ENCODE measurements at places on chromosomes 6 and 20. TPM values are rescaled to one million over a fixed set of nuclear protein-coding genes. Genes with fewer than 3 reads are reported as not detected.

SYNGAP1 gene
- 5.3 TPM for polyA plus RNA-seq

ARMH2 gene
- not detected for polyA plus RNA-seq

DNA sequence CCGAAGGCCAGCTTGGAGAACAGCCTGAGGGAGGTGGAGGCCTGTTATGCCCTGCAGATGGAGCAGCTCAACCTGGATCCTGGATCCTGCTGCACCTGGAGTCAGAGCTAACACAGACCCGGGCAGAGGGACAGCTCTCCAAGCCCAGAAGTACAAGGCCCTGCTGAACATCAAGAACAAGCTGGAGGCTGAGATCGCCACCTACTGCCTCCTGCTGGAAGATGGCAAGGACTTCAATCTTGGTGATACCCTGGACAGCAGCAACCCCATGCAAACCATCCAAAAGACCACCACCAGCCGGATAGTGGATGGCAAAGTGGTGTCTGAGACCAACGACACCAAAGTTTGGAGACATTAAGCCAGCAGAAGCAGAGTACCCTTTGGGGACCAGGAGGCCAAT lies 223.5 kb upstream of the ID4 start:
- no peak for DNase-seq

- no peak for DNase-seq
Observed at GRCh38 chr20:24662322-24662721, 192.9 kb downstream of the SYNDIG1 start.

DNA sequence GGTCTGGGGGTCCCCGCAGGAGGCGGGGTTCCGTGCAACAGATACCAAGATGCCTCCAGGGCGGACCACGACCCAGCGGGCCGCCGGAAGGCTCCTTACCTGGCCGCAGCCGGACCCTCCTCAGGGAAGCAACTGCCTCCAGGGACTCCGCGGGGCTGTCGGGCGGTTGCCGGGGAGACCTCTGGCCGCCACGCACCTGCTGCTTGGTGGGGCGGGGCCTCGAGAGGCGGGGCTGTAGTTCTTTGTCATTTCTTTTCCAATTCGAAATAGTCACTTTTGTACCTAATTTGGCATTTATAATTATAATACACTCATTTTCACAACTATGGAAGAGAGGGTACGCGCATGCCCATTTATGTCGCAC lies 647 bp downstream of the AK9 start:
- DNase-seq: no peak

DNA sequence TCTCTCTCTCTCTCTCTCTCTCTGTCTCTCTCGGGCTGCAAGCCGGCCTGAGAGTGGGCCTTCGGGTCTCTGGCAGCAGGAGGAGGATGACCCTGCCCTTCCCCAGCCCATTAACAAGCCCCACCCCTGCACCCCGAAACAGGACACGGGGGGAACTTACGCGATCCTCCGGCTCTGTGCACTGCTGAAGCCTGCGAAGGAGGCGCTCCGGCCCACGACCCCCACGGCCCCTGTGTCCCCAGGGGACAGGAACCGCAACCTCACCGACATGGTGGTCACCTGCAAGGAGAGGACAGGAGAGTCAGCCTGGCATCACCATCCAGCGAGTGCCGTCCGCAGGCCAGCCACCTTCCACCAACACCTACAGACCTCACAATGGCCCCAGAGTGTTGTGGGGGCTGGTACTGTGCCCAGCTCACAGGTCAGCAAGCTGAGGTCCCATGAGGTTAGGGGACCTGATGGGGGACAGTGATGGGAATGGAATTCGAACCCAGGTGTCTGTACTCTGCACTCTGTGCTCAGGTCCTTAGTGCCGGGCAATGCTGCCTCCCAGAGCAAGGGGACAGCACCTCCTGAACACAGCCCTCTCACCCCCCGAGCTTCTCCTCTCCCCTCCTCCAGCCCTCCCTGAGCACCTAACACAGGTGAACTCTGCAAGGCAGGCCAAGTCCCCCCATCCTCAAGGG lies 60.6 kb downstream of the RIPOR3 start:
- no peak for DNase-seq

GRCh38 chr20:53165452-53165851 lies 193.3 kb downstream of the TSHZ2 start:
- no peak for DNase-seq

DNA sequence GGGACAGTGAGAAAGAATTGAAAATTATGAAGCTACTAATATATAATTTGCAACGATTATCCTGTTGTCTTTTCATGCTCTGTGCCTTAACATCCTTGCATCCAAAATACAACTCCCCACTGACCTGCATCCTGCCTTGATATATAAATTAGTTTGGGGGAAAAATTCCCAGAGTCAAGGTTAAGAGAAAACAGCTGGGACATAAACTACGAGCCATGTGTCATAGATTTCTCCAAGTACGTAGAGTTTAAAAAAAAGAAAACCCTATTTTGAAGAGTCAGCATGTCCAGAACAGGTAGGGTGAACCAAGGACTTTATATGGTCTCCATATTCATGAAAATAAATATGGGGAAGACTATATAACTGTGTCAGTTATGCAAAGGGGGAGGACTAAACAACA lies 123.8 kb upstream of the MARCKS start:
- no peak for DNase-seq

- no peak for DNase-seq
Observed at GRCh38 chr6:125203395-125203794, 49.8 kb downstream of the TPD52L1 start.

- DNase-seq: no peak
Observed at GRCh38 chr6:52759085-52759484, 4.2 kb downstream of the GSTA2 start.

DNA sequence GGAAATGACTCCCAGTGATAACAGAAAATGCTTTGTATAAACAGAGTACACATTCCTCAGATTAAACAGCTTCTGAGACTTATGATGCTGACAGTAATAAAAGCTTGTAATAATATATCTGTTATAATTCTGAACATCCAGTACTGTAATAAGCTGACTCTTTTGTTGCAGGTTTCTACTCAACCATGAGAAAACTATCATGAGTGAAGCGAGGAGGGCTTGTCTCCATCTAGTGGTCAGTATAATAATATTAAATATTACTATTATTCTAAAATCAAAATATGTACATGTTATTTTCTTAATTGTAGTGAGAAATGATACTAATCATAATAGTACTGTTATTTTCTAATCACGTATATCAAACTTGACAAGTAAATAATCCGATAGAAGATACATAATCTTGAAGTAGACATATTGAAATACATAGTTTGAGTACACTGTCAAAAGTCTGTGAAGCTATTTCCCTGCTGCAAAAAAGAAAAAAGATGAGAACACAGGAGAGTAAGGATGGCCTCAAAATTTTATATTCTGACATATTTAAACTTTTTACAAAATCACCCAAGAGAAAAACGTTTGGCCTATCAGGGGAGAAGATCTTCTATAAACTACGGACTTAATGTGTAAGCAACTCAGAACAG lies 183.1 kb downstream of the MOXD1 start:
- peak; percentile 23 for DNase-seq

GRCh38 chr6:163943607-163944385 lies 529.3 kb downstream of the QKI start:
- no peak for DNase-seq

DNA sequence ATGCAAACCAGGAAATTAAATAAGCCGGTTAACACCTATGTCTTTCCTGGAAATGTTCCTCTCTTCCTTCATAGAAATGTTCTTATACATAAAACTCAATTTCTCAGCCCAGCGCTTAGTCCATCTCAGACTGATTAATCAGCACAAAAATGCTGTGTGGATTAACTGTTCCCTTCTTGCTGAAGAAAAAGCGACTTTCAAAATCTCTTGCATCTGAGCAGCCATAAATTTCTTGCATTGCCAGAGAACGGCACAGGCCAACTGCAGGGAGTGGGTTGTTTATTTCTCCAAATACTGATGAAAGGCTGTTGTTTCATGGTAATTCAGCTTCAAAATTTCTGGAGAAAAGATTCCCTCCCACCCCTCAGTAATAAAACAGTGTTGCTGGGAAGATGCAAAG lies 517.6 kb downstream of the BTBD3 start:
- DNase-seq: no peak

DNA sequence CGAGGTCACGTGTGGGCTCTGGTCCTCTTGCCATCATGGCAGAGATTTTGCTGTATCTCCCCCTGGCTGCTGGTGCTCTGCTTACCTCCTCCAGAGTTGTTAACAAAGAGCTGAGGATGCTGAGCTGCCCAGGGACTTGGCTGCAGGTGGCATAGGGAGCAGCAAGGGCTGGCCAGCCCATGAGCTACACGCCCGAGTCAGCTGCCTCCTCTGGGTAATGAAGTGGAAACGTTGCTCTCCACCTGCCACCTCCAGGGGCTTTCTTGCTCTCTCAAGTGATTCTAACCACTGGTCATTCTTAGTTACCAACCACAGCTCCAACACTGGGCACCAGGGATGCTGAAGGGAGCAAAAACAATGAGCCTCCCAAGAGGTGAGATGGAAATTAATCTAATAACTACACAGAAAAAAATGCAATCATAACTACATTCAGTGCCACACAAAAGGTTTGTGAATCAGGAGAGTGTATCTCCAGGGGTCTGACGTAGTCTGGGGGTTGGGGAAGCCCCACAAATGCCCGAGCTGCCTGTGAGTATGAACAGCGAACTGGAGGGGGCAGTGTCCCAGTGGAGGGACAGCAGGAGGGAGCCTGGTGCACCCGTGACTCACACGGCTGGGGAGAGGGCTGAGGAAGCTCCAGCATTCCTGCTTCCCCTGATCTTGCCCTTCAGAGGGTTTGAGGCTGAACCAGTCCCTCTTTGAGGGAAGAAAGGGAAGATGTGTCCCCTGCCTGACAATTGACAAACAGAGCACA lies 78.7 kb downstream of the CDH26 start:
- no peak for DNase-seq

GRCh38 chr6:157887892-157888291 lies 64.8 kb downstream of the SNX9 start:
- no peak for DNase-seq

DNA sequence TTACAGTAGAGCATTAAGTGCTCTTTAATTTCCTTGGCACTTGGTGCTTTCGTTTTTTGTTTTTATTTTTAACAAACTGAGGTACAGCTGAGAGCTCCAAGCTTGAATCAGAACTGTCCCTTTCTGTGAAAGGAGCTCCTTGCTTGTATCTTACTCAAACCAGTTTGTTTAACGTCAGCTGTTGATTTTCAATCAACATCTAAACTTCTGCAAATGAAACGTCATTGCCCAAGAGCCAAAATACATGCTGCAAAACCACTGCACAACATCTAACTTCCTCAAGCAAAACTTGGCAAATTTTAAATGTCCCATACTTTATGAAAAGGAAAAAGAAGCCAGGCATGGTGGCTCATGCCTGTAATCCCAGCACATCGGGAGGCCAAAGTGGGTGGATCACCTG lies 15.2 kb downstream of the VNN2 start:
- no peak for DNase-seq

DNA sequence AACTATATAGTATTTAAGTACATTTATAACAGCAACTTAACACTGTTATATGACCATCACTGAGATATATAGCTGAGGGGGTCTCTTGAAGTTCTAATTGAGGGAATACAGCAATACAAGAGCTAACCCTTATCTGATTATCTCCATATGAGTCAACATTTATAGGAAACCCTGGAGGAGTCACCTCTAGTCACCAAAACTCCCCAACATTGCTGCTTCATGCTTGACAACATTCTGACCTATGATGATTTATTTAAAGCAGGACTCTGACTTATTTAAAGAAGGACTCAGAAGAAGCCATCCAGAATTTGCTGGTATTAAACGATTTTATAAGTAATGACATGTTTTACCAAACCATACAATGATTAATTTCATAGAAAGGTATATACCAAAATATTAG lies 182.6 kb upstream of the NOX3 start:
- DNase-seq: no peak

DNA sequence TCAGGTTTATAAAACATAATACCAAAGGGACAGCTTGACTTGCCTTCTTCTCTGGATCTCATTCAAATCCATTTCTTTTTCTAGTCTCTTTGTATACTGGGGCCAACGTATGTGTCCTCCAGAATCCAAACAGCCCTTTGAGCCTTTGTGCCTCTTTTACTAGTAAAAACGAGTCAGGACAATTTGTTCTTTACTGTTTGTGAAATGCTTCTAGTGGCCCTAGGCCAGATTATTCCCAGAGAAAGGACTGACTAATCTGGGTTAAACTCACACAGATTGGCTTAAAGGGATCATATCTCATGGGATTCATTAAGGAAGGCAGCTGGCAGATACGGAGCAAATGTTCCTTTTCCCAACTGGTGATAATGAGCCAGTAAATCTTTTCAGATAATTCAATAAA lies 32.1 kb upstream of the MANEA start:
- DNase-seq: no peak

GRCh38 chr6:624979-625378 lies 31.9 kb downstream of the HUS1B start:
- DNase-seq: peak; percentile 15

DNA sequence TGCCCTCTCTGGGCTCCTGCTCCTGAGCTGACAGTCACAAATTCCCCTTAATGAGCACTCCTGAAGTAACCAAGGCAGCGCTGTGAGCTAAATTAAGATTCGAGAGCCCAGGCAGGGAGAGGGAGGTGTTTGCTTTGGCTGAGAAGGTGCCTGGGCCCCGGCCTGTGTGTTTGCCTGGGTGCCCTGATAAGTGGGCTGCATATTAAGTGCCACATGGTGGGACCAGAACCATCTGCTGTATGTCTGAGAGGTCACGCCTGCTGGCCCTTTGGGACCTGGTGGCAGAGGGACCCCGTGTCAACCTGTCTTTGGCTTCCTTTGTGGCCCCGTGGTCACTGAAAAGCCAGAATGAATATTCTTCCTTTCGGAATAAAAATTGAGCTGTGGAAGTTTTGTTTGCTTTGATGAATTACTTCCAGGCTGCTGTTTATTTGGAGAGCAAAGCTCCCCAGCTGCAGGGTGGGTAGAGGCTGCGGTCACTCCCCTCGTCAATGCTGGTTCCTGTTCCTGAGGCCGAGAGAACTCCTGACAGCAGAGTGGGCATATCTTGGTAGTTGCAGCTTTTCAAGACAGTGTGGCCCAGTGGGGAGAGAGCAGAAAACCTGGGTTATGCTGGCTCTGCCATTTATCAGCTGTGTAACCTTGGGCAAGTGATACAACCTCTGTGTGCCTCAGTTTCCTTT lies 17.5 kb upstream of the KCNK16 start:
- no peak for DNase-seq

GRCh38 chr6:75282706-75283105 lies 1.9 kb downstream of the TMEM30A start:
- DNase-seq: no peak

- DNase-seq: no peak
Observed at GRCh38 chr6:72653026-72653425, 31.2 kb downstream of the KCNQ5 start.

GRCh38 chr6:129370268-129370916 lies 339.6 kb downstream of the ARHGAP18 start:
- peak; percentile 18 for DNase-seq

- DNase-seq: no peak
Observed at GRCh38 chr6:79461205-79461604, 76.0 kb downstream of the LCA5 start.

- no peak for DNase-seq
Observed at GRCh38 chr6:42431356-42431755, 20.4 kb downstream of the TRERF1 start.

Data from AG04450 (cell line).